ENCODE measurements at places on chromosomes 11 and 22.

DNA sequence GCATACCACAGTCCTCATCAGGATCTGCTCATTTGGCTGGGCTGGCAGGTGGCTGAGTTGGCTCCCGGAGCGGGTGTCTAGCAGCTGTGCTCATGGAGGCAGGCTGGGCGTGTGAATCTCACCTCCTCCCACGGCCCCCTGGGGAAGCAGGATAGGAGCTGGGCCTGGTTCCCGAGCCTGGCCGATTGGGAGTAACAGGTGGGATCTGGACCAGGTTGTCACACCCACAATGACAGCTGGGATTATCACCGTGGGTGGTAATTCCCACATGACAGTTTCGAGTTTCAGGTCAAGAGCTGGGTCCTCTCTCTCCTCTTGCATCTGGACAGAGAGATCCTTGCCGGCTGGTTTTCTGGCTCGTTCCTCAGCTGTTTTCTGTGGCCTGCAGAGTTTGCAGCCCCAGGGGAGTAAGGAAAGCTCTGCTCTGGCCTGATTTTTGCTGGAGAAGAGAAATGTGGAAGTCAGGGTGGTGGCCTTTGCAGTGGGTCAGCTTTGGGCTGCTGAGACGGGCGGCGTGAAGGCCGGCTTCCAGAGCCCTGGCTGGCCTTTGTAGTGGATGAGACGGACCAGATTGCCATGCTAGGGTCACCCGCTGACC is 57.0 kb downstream of the BCR start:
- no peak for DNase-seq

DNA sequence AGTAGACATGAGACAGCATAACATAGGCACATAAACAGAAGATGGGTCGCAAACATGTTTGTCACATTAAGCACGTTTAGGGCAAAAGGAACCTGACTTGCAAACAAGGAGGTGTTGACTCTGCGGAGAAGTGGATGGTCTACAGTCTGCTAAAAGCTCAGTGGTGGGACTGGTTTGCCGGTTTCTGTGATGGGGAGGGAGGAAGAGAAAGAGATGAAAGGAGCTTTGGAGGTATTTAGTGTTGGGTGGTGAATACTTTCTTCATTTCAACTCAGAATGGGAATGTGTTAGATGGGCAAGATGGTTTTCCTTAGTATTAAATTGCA is 191.4 kb upstream of the SORL1-AS1 start:
- no peak for DNase-seq

DNA sequence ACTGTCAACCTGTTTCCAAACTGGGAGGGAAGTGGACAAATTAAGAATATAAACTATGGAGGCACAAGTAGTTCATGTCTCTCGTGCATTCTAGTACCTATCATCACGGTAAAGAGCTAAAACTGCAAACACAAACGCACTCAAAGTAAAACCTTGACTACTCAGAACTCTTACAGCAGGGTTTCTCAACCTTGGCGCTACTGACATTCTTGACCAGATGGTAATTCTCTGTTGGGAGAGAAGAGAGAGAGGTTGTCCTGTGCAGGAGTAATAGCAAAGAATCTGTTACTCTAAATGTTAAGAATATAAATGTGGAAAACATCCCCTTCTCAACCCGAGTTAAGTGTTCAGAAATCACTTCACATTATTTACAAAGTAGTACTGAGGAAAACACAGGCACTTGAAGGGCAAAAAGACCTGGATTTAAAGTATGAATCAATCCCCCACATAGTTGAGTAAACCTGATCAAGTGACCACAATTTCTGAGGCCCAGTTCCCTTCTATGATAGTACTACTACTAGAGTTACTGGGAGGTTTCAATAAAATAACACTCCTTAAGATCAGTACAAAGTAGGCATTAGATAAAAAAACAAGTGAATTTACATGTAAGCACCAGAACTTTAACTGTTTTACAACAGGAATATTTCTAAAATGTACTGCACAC is 73.1 kb upstream of the ARHGAP32 start:
- DNase-seq: no peak

- no peak for DNase-seq
Observed at GRCh38 chr11:130771708-130772107, 144.6 kb downstream of the SNX19 start.

GRCh38 chr22:50314455-50315288 is 7.2 kb upstream of the PLXNB2 start:
- DNase-seq: peak; percentile 63

DNA sequence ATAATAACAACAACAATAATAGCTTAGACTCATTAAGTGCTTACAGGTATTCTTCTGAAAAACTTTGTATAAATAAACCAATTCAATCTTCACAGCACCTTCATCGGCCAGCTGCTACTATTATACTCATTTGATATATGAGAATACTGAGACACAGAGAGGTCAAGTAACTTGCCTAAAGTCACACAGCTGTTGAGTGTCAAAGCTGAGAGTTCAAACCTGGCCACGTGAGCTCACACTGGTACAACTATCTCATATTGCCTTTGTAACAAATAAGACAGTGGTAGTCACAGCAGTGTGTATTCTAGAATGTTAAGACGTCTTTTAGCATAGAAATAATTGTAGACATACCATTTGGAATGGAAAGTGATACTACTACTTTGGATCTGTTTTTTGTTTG is 268.5 kb downstream of the NTM start:
- DNase-seq: no peak

- DNase-seq: no peak
Observed at GRCh38 chr11:102929972-102930371, 25.6 kb downstream of the MMP13 start.

DNA sequence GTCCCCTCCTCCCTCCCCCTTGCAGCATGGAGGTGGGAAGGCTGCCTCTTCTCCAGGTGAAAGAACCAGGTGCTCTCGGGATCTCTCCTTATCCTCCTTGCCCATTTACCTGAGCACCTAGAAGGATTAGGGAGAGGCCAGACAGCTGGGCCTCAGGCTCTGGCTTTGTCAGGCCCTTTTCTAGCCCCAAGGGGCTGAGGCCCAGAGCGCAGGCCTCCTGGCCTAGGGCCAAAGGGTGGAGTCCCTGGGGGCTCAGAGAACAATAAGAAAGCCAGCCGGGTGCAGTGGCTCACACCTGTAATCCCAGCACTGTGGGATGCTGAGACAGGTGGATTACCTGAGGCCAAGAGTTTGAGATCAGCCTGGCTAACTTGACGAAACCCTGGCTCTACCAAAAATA is 5.4 kb upstream of the TTLL1 start:
- DNase-seq: no peak

DNA sequence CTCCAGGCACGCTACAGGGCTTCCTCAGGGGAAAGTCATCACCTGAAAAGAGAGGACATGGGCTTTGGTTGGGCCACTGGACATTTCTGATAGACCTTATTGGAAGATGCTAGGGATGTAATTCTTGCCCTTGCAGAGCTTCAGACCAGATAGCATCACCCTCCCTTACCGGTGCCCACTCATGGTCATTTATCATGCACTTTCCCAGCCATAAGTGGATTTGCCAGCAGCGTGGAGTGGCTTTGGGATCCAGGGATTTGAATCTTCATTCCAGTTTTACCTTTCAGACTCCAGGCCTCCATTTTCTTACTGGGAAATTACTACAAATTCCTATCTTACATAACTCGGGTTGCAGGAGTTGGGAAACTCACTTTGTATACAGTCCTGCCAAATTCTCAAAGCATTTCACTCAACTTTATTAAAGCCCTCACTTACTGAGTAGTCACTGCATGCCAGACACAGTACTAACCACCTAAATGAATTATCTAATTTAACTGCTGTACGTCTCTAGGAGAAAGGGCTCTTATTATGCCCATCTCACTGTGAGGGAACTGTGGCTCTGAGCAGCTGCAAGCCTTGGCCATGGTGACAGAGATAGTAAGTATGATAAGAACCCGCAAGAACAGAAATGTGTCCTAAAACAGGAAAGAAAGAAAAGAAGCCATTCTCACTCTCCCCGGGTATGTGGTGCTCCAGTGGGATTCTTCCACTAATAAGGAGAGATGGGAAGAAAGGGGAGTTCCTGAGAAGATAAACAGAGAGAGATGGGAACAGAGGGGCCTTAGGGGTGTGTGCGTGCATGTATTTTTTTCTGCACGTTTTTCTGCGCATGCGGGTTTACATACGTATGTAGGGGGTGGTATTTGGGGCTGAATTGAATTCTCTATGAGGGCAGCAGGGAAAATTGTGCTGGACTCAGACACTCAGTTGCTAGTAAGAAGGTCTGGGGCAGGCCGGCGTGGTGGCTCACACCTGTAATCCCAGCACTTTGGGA is 9.7 kb downstream of the CHRM1 start:
- DNase-seq: no peak

GRCh38 chr11:95219599-95219998 is 11.4 kb downstream of the SESN3 start:
- DNase-seq: no peak

DNA sequence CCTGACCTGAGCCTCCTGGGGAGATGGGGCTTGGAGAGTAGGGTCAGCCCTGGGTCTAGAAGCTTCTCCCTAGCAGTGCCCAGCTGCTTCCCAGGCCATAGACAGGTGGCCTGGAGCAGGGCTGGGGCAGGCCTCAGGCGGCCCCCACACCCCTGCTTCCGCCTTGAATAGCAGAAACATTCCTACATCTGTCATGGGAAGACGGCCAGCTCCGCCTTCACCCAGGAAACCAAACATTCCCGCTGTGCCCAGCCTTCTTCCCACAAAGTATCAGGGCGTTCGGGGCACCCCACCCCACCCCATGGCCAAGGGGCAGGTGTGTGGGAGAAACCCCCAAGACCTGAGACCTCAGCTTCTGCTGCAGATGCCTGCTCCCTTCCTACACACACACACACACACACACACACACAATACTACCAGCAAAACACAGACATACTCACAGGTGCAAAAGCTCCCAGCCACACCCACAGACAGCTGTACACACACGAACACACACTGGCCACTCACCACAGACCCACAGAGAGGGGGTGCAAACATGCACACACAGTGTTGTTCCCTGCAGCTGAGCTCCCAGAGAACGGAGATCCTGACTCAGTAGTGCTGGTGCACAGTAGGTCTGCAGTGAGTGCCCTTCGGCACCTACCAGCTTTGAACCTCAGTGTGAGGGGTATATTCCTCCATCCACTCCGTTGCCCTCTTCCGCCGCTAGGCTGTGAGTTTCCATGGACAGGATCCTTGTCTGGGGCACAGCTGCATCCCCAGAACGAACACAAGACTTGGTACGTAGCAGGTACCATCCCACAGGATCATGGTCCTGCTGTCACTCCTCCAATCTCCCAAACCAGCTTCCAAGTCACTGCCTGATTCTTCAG is 37.4 kb downstream of the PDGFB start:
- no peak for DNase-seq

DNA sequence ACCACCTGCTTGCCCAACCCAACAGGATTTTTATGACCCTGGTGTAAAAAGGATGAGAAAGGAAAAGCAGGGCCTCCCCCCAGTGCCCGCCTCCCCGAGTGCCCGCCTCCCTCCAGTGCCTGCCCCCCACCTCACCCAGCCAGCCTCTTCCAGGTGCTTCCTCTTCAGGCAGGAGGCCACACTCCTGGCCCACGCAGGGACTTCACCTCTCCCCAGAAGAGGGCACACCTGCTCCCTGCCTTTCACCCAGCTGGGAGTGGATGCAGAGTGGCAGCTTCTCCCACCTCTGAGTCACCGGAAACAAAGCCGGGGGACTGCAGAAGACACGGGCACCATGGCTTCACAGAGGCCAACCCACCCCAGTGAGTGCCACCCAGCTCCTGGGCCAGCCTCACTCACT is 16.1 kb downstream of the CPT1A start:
- no peak for DNase-seq

DNA sequence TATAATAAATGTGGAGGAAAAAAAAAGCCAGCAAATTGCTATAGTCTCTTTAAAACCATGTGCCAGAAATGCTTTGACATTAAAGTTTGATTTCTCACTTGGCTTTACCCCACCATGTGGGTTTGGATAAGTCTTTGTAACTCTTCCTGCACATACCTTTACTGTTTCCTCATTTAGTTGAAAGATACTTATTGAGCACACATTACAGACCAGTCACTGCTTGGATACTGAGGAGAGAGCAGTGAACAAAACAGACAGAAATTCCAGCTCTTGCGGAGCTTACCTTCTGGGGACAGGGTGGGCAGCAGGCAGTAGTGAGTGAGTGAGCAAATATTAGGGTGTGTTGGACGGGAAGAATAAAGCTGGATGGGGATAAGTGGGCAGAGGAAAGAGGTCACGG is 13.7 kb downstream of the PACS1 start:
- DNase-seq: no peak

DNA sequence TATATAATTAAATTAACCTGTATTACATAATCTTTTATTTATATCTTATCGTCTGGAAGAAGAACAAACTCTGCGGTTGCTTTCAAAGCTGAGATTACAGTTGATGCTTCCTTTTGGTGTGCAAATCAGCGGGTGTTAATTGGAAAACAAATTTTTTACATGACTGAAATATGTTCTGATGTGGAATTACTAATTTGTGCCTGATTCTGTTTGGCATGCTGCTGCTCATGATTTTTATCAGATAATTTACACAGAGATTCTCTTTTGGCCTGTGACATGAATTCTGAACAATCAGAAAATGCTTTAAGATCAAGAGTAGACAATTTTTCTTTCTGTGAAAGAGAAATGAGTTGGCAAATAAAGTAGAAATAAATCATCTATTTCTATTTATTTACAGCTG is 510.8 kb downstream of the NELL1 start:
- DNase-seq: no peak

DNA sequence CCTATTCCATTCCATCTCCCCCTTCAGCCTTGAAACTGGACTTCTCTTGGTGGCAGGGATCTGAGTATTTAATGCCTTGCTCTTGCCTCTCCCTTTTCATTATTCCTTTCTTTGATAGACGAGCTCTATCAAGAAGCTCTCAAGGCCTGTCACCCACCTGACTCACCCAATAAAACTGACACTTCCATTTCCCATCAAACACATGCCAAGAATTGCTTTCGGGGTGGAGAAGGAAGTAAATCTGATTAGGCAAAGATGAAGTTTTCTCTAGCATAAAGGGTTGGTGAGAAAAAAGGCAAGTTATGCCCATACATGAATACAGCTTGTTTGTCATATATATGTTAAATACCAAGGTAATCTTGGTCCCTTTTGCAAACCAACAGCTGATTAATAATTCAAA is 34.9 kb upstream of the MYEOV start:
- DNase-seq: no peak

DNA sequence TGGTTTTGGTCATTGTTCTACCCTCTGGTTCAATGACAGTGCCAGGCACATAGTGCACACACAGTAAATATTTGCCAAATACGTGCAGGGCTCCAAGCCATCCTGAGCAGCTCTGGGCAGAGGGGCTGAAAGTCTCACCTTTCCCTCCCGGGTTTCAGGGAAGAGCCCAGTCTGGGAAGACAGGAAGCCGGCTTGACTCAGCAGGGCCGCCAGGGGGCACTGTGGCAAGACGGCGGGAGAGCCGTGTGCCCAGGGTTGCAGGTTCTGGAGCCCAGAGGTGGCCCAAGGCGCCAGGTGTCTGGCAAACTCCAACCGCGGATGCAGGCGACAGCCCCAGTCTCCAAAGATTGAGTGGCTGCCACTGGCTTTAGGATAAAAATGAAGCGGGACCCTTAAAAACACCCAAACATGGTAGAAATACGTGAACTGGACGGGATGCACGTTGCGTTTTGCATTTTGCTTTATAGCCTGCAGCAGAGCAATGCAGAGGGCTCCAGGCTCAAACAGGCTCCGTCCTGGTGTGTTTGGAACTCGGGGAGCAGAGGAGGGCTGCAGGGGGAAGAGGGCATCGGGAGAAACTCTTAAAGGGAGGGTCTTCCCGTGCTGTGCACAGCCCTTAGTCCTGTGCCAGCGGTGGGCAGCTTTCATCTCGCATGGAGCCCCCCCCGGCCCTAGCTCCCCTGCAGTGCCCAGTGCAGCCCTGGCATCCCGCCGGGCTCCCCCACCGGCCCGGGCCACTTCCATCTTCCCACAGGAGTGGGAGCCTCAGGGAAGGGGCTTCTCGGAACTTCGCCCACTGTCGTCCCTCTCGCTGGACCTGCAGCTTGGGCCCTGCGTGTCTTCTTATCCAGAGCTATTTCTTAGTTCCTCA is 10.7 kb downstream of the KRTAP5-5 start:
- no peak for DNase-seq

All from stimulated activated CD8-positive, alpha-beta memory T cell treated with anti-CD3 and anti-CD28 coated beads, Interleukin-7, amount 100 ng/mL, for 4 hours (primary cell).